ENCODE measurements at places on chromosomes 7 and 10.
A peak's percentile ranks its signal among the peaks of the same experiment; 100 is the strongest.

- DNase-seq = no peak
These were observed 62.9 kb downstream of the CCSER2 start for GRCh38 chr10:84391326-84391725.

GRCh38 chr10:3567291-3567963 lies 217.6 kb downstream of the KLF6 start:
- no peak for DNase-seq

DNA sequence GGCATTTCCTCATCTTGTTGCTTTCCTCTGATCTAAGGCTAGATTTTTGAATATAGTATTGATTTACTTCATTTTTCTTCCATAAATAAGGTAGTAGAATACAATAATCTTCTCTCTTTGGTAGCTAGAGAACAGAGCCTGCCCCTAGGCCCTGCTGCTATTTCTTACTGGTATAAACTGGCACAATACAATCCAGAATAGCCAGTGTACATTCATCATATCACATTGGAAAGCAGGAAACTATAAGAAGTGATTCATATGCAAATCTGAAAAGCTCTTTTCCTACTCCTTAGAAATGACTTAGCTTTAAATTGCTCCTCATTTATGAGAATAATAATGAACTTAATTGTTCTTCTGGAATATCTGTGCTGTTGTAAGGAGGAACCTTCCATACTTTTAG lies 100.2 kb downstream of the KCND2 start:
- DNase-seq = no peak

DNA sequence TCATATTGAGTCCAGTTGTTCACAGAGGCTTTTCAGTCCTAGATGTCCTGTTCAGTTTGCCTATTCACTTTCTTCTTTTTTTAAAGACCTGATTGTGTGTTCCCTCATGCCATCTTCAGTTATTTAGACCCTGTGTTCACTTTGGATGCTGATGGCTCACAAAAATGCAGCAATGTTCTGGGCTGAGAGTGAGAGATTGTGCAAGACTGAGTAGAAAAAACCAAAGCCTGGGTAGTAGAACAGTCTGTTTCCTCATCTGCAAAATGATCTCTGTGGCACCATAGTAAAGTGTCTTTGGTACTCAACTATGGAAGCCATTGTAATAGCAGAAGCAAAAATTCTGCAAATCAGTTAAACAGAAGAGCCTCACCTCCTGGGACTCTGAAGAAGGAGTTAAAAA lies 43.2 kb downstream of the AKR1B1 start:
- no peak for DNase-seq

- no peak for DNase-seq
These were observed 34.7 kb downstream of the JAZF1 start for GRCh38 chr7:28145931-28146330.

- no peak for DNase-seq
These were observed 38.8 kb downstream of the TMEM270 start for GRCh38 chr7:73899731-73900142.

GRCh38 chr10:129942936-129943715 lies 20.9 kb downstream of the EBF3 start:
- DNase-seq = no peak

DNA sequence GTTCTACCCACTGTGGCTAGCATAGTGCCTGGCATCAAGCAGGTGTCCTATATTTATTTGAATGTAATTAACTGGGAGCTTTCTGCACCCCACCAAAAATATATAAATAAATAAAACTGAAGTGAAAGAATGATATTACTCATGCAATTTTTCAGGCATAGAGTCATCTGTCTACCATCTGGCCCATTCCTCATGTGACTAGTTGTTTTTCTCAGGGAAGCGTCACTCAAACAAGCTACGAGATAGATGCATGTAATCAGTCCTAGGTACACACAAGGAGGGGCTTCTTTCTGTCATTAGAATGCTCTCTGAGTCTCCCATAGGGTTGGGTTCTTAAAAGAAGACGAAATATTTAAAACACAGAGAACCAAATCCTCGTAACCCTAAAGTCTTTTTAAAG lies 255.5 kb upstream of the KMT2E start:
- no peak for DNase-seq

- no peak for DNase-seq
These were observed 5.5 kb downstream of the RBP4 start for GRCh38 chr10:93595378-93596161.

DNA sequence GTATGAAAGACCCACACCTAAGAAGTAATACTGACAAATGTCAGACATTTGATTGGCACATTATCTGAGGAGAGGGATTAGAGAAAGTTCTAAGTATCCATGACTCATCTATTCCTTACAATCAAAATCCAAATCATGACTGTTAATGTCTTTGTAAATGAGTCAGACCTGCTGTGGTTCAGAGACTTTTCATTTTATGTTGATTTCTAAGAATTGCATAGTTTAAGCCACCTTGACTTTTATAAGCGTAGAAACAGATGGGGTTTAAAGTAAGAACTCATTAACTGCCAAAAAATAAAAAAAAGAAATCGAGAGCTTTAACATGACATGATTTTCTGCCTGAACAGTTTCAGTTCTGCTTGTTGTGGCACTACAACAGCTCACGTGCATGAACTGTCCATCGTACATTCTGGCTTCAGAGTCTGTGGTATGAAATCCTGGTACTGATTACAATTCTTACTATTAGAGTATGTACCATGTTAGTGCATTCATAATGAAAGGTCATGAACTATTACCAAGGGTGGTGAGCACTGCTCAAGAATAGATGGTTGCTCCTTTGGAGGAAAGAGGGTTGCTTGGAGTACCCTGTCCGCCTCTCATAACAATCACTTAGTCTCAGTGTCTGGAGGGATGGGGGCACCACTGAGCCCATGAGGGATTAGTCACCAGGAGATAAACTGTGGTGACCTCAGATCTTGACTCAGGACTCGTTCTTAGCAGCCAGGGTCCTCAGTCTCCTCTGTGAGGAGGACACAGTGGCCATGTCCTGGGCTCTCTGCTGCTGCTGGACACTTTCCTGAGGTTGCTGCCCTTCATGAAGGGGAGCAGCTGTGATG lies 42.2 kb downstream of the ACSM6 start:
- no peak for DNase-seq

DNA sequence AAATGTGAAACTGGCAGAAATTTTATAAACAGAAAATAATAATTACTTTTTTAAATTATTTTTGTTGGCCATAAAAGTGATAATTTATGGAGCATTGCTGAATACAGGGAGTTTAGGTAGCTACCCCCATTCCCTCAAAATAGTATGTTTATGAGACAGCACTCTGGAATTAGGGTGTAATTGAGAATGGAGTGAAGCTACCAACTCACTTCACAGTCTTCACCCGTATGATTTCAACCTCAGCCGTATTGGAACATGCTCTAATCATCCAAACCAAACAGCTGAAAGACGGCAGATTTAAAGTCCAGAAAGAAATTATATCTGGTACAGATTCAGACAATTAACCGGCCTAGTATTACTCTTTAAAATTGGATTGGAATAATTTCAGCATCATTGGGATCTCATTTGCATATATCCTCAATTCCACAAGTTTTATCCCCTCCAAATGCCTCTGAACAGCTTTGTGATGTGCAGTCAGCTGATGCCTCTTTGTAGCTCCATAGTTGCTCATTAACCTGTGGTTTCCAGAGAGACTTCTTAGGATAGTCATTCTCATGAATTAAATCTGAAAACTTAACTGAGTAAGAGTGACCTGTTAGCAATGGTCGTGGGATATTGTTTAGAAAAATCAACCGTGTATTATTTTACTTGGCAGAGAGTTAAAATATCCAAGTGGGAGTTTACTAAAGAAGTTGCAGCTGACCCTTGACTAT lies 59.1 kb upstream of the GJD4 start:
- DNase-seq = peak; percentile 15

DNA sequence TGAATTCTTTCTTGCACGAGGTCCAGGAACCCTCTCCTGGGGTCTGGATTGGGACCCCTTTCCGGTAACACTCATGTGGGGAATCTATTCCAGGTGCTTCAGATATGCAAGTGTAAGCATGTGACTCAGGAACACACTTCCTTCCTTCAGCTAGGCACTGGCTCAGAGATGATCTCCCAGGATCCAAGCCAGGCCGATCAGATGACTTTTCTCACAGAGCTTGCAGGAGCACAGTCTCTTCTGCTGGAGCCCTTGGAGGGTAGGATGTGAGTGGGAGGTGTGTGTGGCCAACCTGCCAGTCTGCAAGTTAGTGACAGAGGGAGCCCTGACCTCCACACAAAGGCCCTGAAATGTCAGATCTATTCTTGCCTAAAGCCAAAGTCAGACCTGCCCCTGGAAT lies 108.3 kb downstream of the CPXM2 start:
- DNase-seq = no peak

DNA sequence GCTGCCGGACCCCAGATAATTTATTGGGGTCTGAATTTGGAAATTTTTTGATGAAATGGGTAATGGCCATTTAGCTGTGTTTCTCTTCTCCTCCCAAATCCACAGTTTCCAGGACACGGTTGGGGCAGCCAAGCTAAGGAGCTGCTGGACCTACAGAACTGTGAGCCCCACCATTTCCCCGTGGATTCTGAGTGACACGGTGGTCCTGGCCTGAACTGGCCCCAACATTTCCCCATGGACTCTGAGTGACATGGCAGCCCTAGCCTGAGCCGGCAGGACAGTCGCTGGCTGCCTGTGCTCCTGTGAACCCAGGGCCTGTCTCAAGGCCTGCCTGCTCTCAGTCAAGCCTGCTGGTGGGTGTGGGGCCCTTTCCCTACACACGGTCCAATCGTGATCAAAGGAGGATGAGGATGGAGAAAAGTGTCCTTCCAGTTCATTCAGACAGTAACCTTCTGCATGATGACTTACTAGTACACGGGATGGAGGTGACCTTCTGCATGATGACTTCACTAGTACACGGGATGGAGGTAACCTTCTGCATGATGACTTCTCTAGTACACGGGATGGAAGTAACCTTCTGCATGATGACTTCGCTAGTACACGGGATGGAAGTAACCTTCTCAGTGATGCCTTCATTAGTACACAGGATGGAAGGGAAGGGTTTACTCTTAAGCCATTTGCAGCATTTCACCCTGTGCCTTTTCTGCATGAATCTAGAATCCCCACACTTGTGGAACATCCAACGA lies 359.9 kb downstream of the GLRX3 start:
- no peak for DNase-seq

DNA sequence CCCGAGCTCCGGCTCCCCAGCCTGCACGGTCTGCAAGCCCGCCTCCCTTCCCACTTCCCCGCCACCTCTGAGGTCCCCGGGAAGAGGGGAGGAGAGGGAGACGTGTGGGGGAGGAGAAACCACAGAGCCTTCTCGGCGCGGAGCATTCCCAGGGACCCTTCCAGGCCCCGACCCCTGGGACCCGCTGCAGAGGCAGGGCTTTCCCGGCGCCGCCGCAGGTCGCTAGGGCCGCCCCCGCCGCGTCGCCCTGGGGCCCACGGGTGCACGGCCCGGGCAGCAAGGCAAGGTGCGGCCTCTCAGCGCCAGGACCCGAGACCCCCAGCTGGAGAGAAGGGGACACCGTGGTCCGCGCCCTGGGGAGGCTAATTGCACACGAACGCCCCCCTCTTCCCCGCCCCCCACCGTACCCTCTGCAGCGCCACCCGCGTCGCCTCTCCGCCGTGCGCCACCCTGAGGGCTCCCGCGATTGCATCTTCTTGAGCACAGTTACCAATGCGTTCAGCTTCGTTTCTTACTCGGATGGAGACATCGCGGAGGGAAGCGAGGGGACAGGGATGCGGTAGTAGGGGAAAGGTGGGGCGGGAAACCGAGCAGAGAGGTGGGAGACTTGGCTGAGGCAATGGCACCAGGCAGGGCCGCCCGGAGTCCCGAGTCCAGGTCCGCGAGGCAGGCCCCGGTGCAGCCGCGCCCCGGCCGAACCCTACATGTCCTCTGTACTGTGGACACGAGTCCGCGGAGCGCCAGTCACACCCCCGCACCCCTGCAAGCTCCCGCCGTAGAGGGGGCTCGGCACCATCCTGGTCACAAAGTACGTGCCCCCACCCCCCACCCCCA lies 28.9 kb downstream of the SKIDA1 start:
- no peak for DNase-seq

GRCh38 chr7:90857603-90858002 lies 261.5 kb downstream of the CDK14 start:
- no peak for DNase-seq

- no peak for DNase-seq
These were observed 13.8 kb downstream of the LRRN3 start for GRCh38 chr7:111104710-111105109.

GRCh38 chr10:34219753-34220548 lies 595.1 kb downstream of the PARD3 start:
- no peak for DNase-seq

DNA sequence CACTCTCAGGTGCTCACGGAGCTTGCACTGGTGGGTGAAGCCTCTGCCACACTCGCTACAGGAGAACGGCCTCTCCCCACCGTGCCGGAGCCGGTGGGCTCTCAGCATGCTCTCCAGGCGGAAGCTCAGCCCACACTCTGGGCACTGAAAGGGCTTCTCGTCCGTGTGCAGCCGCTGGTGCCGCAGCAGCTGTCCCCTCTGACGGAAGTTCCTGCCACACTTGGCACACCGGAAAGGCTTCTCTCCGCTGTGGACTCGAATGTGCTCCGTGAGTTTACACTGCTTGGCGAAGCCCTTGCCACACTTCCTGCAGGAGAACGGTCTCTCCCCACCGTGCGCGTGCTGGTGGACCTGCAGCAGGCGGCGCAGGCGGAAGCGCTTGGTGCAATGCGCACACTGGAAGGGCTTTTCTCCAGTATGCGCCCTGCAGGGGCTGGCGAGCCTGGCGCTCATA lies 19.3 kb downstream of the ZNF786 start:
- DNase-seq = no peak

- no peak for DNase-seq
These were observed 266.9 kb upstream of the KLF14 start for GRCh38 chr7:131000873-131001272.

GRCh38 chr10:50937230-50937907 lies 51.9 kb upstream of the A1CF start:
- DNase-seq = no peak

DNA sequence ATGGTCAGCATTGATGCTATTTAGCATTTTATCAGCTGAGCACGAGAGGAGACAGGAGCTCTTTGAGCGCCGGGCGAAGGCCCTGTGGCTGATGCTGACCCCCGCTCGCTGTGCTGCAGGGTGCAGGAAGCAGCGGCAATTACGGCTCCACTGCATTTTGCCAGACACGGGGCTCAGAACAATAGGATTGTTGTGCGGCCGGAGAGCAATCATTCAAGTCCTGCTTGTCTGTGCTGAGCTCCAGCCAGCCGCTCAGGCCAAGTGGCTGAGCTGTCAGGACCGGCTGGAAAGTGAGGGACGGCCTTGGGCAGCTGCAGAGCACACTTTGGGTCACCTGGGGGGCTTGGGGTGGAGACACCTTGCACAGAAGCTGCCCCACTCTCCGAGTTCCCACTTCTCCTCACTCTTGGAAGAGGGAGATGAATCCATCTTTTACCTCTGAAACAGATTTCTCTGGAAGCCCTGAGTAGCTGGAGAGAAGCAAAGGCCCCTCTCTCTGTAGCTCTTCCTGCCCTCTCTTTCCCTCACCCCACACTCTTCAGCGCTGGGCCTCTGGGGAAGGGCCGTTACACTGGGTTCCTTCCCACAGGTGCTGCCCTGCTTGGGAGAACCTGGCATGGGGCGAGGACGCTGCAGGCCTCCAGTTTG lies 17.3 kb upstream of the ADARB2 start:
- no peak for DNase-seq

- no peak for DNase-seq
These were observed 26.4 kb downstream of the KCNMA1 start for GRCh38 chr10:77611221-77611620.

Measured in renal cortex interstitium (tissue), 15 donors.